ENCODE measurements at places on chromosomes 16 and 17.

DNA sequence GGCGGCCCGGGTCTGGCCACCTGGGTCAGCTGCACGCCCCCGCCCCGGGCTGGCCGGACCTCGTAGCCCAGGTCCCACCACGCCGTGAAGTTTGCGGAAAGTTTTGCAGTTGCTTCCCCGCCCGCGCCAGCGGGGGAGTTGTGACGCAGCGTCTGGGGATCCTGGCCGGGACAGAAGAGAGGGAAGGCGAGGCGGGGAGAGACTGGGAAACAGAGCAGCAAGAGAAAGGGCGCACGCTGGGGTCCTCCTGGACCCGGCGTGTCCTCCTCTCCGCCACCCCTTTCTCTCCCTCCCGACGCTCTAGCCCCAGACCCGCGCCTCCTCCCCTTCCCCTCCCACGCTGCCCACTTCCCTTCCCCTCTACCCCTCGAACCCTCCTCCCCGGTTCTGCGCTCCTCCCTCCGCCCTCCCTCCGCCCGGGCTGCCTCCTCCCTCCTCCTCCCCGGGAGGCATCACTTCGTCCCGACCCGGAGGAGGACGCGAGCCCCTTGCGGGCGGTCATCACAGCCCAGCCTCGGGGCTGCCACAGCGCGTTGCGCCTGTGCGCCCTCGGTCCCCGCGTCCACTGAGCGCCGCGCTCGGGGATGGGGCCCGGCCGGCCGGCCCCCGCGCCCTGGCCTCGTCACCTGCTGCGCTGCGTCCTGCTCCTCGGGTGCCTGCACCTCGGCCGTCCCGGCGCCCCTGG, at the start of gene MRC2:
TSS of gene MRC2 (plus strand) at position 452 of the 685 bp plus-strand sequence. CDS start at position 585, 133 bp downstream.
- DNase-seq = no peak

- DNase-seq = no peak
Observed at GRCh38 chr16:53372992-53373871, 61.0 kb upstream of the RBL2 start.

- DNase-seq = no peak
Observed at GRCh38 chr17:66602659-66603384, 232.1 kb upstream of the CACNG5 start.

DNA sequence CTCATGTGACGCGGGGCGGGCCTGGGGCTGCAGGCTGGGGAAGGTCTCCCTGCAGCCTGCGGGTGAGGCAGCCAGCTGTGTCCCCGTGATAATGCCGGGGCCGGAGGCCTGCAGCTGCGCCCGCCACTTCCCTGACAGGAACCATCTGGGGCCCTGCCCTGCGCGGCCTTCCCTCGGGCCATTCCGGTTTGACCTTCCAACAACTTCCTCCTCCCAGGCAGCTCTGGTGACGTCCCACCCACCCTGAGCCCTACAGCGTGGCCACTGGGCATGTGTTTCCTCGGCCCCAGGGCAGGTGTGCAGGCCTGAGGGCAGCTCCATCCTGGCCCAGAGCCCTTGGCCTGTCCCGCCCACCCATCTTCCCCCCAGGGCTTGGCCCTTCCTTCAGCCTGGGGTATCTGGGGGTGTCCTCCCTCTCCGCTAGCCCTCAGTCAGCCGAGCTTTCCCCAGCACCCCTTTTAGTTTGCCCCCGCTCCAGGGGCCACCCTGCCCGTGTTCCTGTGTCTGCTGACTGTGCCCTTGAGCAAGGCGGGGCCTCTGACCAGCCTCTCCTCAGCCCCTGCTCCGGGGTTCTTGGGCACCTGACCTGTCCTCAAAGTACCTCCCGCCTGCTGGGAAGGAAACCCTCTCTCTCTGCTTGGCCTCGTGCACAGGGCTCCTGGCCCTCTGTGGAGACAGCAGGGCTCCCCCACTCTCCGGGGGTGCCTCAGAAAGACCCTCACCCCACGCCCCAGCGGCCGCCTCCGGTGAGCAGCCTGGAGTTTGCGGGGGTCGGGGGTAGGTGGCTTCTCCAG, at the start of gene CBFA2T3:
TSS of gene CBFA2T3 (minus strand) at position 190 of the 794 bp plus-strand sequence. CDS start 400 bp downstream, outside the sequence.
- peak; percentile 38 for DNase-seq

DNA sequence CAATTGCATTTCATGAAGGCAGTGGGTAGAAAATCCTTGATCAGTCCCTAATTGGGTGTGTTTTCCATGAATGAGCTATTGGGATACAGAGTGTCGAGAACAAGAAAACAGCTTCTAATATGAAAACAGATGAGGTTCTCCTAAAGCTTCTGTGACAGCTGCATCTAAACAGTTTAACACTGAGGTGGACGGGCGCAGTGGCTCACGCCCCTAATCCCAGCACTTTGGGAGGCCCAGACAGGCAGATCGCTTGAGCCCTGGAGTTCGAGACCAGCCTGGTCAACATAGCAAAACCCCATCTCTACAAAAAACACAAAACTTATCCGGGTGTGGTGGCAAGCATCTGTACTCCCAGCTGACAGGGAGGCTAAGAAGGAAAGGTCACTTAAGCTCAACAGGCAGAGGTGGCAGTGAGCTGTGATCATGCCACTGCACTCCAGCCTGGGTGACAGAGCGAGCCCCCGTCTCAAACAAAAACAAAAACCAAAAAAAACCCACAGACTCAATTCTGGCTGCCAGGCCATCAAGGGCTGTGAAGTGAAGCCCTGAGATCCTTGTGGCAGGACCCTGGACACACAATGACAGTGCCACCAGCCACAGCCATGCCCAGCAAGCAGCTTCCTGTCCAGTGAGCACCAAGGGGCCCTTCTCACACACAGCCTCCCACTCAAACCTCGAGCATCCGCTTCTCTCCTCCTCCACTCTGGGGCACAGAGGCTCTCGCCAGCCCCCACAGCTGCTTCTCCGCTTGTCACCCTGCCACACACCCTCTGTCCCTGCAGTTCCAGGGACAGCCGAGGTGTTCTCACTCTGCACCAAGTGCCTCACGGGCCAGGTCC, 44.0 kb downstream of the ANKRD11 start:
- DNase-seq = no peak

- no peak for DNase-seq
Observed at GRCh38 chr17:68878226-68878885, 76.8 kb downstream of the ABCA8 start.

GRCh38 chr16:66551348-66551759, 1.0 kb upstream of the CKLF start:
- DNase-seq = no peak

DNA sequence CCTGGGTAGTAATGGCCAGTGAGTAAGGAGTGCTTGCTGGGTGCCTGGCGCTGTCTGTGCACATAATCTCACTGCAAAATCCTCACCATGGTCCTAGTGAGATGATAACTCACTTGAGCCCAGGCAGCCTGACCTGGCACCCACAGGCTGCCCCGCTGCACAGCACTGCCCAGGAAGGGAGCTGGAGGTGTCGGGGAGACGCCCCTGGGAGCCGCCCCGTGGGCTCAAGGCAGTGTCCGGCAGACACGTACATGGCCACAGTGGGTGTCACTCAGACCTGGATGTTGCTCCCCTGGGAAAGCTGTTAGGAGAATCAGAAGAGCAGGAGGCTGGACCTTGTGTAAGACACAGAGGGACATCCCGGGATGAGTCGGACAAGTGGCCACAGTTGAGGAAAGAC, 44.2 kb downstream of the BEAN1 start:
- DNase-seq = no peak

DNA sequence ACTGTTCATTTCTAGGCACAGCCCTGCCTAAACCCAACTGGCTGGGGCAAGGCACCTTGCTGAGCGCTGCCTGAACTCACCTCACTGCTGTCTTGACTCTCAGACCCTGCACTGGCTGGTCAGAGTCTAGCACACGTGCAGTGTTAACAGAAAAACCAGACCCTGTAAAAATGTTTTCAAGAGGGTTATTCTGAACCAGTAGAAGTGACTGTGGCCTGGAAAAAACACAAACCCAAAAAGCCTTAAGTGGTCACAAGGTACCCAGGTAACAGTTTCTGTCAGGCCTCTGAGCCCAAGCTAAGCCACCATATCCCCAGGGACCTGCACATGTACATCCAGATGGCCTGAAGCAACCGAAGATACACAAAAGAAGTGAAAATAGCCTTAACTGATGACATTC, 6.1 kb upstream of the EIF4A3 start:
- no peak for DNase-seq

DNA sequence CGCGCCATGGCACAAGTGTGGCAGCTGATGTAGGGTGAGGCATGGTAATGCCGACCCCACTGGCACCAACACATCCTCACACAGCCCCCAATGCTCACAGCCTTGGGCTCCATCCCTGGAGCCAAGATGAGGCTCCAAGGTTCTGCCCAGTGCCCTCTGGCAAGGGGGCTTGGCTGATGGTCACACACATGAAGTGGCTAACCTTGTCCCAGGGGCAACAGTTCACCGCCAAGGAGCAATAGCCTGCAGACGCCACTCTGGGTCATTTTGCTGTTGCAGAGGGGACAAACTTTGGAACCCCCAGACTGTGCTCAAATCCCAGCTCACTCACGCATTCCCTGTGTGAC, 26.8 kb downstream of the TNFRSF13B start:
- no peak for DNase-seq

GRCh38 chr16:79162977-79163376, 437.6 kb downstream of the MAF start:
- DNase-seq = no peak

- no peak for DNase-seq
Observed at GRCh38 chr17:18896146-18896545, 38.2 kb downstream of the PRPSAP2 start.

DNA sequence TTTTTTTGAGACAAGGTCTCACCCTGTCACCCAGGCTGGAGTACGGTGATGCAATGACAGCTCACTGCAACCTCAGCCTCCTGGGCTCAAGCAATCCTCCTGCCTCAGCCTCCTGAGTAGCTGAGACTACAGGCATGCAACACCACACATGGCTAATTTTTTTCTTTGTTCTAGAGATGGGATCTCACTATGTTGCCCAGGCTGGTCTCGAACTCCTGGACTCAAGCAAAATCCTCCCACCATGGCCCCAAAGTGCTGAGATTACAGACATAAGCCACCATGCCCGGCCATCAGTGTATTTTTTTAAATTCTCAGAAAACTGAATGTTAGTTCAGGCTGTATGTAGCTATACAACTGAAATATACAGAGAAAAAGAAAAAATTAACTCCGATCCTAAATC, 6.2 kb downstream of the APPBP2 start:
- no peak for DNase-seq

DNA sequence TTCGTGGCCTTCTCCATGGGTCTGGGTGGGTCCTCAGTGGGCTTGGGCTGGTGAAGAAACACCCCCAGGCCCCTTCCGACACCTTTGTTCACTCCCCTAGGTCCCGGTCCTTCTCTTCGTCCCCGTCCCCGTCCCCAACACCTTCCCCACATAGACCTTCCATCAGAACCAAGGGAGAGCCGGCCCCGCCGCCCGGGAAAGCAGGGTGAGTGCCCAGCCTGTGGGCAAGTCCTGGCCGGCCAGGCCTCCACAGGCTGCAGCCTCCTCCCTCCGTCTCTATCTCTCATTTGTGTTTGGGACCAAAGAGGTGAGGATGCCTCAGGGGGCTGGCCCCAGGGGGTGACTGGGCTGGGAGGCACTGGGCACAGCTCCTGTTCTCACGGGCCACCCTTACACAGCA, 14.5 kb upstream of the IL17C start:
- DNase-seq = no peak

GRCh38 chr17:27518545-27519521, 62.6 kb downstream of the KSR1 start:
- no peak for DNase-seq

GRCh38 chr17:8222630-8223355, 12.4 kb upstream of the AURKB start:
- peak; percentile 90 for DNase-seq

- no peak for DNase-seq
Observed at GRCh38 chr17:49106321-49107210, 26.0 kb upstream of the B4GALNT2 start.

DNA sequence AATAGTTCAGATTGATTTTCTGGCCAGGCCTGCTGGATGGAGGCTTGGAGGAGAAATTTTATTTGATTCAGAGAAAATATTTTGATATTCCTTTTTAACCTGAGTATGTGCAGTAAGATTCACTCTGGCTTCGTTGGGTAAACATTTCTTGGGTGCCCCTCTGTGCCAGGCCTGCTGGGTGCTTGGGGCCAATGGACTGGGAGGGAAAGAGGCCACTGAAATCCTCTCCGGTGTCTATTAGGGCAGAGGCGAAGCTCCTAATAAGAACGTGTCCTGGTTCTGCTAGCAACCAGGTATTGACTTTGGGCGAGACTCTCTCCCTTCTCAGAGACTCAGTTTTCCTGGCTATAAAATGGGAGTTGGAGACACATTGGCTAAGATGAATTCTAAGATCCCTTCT, 122.5 kb downstream of the CYLD start:
- no peak for DNase-seq

DNA sequence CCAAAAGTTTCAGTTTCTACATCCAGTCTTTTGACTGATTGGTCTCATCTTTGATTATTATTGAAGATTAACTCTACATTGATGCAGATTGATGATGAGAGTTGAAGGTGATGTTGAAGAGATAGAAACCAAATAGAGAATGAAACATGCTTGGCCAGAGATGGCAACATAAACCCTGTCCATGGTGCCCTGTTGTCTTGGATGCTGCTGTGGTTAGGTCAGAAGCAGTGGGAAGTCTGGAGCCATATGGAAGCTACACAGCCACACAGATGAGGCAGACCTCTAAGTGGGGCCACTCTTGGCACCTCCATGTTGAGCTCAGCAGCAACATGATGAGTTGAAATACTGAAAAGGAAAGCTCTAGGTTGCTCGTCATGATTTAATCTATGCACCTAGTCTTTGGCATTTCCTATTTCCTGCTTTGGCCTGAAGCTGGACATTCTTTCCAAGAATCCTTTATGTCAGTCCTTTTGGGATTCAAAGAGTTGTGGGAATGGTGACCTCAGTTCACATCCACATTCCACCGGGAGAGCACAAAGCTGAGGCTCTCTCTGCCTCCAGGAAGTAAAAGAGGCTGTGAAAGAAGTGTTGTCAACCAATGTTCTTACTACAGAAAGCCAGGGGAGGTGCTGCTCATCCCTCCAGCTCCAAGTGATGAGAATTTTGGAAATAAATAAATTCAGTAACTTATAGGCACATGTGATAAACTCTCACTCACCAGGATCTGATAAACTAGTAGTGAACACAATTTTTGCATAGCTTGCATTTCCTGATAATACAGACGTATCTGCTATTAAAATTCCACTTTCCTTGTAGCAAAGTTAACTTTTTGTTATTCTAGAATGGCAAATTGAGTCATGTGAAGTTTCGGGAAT, 127.7 kb upstream of the MAF start:
- no peak for DNase-seq

DNA sequence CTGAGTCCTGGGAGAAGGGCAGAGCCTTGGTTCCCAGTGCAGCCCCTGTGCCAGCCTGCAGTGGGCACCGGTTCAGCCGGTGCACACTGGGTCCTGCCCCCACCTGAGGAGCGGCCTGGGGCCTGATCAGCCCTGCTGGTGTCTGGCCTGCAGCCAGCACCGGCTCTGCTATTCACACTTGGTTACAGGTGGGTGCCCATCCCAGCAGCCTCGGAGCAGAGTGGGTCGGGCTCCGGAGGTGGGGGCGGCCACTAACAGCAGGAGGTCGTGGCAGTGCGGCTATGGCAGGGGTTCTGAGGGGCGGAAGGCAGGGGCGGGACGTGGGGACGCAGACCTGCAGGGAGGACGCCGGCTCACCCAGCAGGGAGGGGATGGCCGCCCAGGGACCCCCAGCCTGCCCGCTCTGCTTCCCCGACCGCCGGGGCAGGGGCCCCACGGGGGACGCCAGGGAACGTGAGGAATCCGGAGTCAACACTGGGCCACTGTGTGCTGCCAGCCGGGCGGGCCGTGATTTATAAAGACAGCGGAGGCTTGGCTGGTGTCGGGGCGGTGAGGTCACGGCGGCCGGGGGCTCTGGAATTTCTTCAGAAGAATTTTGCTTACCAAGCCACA, 20.3 kb downstream of the METRNL start:
- DNase-seq = no peak

Measured in anterior cingulate cortex (tissue), 58 donors.